ENCODE measurements at places on chromosomes 1 and 21.

GRCh38 chr1:186761358-186761757, 67.4 kb upstream of the PLA2G4A start:
- no peak for DNase-seq

DNA sequence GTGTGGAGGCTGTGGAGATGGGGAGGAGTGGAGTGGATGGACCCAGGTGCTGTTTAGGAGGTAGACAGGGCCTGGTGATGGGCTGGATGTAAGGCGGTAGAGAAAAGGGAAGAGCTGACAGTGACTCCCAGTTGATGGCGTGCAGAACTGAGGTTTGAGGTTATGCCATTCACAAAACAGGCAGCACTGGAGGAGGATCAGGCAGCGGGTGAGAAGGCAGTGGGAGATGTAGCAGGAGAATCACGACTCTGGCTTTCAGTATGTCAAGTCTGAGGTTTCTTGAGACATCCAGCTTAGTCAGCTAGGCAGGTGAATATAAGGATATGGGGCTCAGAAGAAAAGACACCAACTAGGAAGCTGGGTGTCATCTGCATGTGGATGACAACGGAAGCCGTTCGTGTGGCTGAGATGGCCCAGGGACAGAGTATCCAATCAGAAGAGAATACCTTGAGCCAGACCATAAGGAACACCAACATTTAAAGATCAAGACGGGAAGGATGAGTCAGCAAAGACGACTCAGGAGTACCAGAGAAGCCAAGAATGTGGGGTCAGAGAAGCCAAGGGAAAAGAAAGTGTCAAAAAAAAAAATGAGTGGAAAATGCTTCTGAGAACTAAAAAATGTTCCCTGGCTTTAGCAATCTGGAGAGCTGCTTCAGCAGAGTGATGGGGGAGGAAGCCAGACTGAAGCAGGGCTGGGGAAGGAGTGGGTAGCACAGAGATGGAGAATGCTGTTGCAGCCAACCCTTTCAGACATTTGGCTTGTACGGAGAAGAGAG, 15.2 kb downstream of the LRRN2 start:
- no peak for DNase-seq

DNA sequence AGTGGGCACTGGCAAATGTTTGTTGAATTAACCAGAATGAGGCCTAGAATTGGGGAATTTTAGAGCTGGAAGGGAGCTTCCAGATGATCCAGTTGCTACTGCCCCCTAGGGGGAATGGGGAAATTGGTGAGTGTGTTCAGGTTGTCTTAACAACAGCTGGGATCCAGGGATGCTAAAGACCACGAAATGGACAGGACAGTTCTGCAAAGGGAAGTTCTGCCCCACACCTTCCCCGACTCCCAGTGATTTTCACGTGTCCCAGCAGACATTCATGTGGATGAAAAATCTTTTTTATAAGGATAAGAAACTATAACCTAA, 33.9 kb downstream of the TRIM62 start:
- DNase-seq, result no peak

DNA sequence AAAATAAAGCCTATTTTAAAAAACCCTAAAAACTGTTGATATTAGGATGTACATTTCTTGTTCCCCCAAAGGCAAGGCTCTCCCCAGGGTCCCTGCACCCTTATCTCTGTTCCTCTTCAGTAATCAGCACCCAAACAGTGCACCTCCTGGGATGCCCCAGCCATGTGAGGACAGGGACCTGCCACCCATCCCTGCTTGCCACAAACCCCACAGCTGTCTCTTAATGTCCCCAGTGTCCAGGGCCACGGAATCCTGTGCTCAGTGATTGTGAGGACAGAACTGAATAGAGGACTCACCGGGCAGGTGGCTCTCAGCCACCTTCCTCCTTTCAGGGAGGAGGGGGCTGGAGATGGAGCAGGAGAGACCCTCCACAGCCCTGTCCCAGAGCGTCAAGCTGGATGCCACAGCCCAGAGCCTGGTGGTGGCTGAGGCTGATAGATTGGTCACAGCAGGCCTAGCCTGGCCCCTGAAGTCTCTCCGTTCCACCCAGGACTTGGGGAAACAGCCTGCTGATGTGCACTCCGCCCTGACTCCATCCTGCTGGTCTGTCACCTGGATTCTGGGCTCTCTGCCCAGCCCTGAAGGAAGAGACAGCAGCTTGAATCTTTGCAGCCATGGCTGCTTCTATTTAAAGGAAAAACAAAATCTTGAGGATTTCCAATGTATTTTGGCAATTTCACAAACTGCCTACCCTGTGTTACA, 23.1 kb downstream of the RNF187 start:
- DNase-seq, result no peak

DNA sequence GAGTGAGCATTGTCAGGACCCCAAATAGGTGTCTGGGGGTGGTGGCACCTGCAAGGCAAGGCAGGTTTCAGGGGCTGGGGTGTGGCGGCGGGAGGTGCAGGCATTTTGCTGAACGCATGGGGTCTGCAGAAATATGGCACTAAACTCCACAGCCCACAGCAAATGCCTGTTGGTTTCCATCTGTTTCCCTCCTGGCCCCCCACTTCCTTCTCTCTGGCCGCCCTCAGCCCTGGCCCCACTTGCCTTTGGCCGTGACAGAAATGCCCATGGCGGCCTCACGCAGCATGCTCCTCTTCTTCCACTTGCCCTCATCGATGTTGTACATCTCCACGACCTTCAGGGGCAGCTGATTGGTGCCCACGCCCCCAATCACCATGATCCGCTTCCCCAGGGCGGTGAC, 13.7 kb downstream of the KLHDC8A start:
- no peak for DNase-seq

- DNase-seq, result no peak
Observed at GRCh38 chr1:200473698-200474371, 64.0 kb upstream of the ZNF281 start.

DNA sequence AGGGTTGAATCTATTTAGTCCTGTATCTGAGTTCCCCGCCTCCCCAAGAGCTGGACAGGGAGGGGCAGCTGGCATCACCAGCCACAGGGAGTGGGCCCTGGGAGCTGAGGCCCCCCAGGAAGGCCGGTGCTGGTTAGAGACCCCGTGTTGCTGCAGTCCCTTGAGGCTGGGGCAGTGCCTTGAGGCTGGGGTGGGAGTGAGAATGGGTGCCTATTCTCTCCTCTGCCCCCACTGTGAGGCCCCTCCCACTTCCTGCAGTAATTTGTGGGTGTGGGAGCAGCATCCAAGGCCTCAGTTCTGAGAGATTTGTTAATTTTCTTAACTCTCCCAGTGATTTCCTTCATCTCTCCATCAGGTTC, 2.5 kb upstream of the TRAPPC3 start:
- peak; percentile 50 for DNase-seq

GRCh38 chr21:18716578-18717138, 313.1 kb upstream of the TMPRSS15 start:
- DNase-seq, result no peak

- DNase-seq, result no peak
Observed at GRCh38 chr1:232628335-232629249, 1.3 kb downstream of the SIPA1L2 start.

DNA sequence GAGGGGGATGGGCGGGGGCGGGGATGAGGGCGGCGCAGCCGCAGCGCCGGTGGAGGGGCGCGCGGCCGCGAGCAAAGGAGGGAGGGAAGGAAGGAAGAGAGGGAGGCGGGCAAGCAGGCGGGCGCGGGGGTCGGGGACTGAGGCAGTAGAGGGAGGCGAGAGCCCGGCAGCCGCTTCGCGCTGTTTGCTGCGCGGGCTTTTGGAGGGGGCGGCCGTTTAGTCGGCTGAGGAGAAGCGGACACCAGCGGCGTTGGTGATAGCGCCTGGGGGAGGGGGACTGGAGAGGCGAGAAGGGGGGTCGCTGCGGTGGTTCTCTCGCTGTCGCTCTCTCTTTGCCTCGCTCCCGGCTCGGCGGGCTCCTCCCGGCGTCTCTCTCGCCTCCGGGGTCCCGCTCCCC, at the start of gene HS2ST1:
Gene HS2ST1, plus strand, starts transcription at position 35 of the 397 bp plus-strand sequence.
- no peak for DNase-seq

DNA sequence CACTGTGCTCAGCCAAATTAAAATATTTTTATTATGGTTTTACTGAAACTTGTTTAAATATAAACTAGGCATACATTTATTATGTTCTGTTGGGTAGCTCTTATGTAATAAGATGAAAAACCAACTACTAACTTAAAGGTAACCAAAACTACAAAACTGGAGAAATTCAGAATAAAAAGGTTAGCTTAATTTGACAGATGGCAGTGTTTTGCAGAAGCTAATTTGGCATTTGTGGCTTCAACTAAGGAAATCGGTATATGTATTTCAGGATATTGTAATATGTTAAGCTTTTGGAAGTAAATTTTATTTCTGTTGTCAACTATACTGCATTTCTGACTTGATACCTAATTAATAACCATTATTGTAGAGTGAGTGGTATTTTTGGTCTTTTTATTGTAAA, 18.8 kb downstream of the USP25 start:
- DNase-seq, result no peak

DNA sequence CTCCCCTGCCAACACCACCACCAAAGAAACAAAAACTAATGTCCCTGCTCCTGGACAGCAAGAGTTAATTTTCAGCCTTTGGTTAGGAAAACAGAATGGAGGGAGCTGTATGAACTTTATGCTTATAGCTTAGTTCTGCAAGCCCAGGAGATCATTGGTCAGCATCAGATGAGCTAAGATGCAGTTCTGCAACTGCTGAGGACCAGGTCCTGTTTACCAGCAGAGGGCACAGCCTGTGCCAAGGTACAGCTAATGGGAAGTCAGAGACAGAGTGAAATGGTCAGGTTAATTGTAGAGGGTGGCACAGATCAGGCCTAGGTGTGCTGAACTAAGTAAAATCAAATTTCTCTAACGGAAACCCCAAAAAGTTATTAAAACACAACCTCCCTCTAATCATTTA, 161.3 kb downstream of the ROR1 start:
- no peak for DNase-seq

- no peak for DNase-seq
Observed at GRCh38 chr1:119946724-119947123, 50.4 kb upstream of the ADAM30 start.

- no peak for DNase-seq
Observed at GRCh38 chr1:17819129-17819802, 64.1 kb downstream of the ACTL8 start.

GRCh38 chr1:83641796-83642443, 357.0 kb downstream of the TTLL7 start:
- no peak for DNase-seq

GRCh38 chr1:60196026-60196425, 122.5 kb upstream of the C1orf87 start:
- DNase-seq, result no peak

- no peak for DNase-seq
Observed at GRCh38 chr1:105544475-105544874, 1512.0 kb upstream of the PRMT6 start.

DNA sequence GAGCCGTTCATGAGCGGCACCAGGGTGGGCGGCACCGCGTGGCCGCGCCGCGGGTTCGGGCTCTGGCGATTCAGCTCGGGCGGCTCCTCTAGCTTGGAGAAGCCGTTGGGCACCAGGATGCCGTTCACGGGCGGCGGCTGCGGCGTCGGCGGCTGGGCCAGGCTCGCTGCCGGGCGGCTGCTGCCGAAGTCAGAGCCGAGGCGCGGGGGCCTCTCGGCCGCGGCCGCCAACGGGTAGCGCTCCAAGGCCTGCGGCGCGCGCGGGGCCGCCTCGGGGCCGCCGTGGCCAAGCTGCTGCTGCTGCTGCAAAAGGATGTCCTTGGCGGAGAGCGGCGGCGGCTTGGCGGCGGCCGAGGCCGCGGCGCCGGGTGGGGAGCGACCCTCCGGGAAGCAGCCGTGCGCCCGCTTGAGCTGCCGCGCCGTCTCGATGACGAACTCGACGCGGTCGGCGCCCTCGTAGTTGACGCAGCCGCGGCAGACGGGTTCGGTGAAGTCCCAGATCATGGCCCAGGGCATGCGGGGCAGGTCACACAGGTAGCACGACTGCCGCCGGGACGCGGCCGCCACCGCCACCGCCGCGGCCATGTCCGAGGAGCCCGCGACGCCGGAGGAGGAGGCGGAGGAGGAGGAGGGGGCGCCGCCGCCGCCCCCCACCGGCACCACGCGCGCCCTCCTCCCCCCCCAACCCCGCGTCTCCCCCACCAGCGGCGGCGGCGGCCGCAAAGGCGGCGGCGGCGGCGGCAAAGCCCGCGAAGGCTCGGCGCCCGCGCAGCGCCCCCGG, 877 bp downstream of the IRF2BP2 start:
- DNase-seq, result no peak

DNA sequence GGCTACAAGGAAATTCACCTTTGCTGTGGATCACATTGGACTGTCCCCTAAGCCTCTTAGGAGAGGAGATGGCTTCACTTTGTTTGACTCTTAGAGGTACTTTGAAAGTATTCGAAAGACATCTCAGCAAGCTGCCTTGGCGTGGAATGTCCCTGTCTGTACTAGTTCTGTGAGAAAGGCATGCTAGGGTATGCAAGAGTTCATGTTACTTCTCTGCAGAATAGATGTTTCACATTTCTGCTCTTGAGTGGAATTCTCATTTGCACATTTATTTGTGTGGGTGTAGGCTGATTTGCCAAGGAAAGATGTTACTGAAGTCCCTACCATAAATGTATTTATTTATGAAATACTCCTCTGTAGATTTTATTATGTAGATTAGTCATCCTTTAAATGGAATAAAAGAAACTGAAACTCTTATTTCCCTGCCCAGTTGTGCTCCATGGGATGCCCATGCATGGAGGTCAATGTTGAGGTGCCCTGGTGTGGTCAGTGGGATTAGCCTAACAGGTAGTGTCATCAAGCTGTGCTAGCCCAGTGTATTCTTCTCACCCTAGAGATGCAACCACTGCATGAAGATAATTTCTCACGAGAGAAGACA, 13.8 kb downstream of the MIA3 start:
- DNase-seq, result no peak

DNA sequence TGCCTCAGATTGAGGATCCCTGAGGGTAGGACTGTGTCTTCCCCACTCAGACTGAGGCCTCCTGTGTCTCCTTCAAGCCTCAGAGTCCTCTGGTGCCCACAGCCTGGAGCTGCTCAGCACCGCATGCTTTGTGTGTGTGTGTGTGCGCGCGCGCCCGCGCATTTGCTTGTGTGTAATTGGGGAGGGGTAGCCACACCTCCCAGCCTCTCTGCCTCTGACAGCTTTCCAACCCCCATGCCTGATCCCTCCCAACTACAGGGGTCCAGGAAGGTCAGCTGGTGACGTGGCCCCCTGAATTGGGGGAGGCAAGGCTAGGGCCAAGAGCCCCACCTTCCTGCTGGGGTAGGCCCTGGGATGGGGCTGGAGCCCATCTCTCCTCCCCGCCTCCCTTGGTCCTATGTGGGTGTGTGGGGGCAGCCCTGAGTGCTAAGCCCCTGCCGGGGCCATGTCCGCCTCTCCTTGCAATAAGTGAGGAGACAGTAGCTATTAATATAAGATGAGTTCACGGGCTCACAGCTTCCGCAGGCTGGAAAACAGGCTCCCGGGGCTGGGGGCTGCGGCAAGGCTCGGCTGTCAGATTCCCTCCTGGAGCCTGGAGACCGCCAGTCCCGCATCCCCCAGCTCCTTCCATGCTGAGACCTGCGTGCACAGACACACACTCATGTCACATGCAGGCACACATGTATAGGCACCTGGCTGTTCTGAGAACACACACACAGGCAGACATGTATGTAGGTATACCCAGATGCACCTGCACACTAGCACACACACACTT, 7.0 kb downstream of the GPR3 start:
- DNase-seq, result no peak
